ENCODE measurements at places on chromosomes 4 and X.

DNA sequence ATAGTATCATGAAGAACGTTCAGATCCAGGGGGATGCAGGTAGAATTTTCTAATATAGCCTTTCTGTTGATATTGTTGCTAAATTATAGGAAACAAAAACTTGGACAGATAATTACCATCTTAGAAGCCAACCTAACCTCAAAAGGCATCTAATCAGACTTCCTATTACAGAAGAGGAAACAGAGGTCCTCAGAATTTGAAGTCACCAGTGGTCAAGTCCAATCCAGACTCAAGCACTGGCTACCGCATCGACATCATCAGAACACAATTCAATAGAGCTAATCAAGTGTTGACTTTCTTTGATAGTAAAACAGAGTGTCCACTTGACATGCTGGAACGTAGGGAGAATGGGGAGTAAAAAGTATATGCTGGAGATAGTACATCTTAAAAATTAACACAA is 10.3 kb upstream of the ATP10D start:
- DNase-seq: no peak

DNA sequence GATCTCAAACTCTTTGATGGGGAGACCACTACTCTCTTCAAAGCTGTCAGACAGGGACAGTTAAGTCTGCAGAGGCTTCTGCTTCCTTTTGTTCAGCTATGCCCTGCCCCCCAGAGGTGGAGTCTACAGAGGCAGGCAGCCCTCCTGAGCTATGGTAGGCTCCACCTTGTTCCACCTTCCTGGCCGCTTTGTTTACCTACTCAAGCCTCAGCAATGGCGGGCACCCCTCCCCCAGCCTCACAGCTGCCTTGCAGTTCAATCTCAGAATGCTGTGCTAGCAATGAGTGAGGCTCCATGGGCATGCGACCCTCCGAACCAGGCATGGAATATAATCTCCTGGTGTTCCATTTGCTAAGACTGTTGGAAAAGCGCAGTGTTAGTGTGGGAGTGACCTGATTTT is 42.1 kb upstream of the UGT2B10 start:
- DNase-seq: no peak

DNA sequence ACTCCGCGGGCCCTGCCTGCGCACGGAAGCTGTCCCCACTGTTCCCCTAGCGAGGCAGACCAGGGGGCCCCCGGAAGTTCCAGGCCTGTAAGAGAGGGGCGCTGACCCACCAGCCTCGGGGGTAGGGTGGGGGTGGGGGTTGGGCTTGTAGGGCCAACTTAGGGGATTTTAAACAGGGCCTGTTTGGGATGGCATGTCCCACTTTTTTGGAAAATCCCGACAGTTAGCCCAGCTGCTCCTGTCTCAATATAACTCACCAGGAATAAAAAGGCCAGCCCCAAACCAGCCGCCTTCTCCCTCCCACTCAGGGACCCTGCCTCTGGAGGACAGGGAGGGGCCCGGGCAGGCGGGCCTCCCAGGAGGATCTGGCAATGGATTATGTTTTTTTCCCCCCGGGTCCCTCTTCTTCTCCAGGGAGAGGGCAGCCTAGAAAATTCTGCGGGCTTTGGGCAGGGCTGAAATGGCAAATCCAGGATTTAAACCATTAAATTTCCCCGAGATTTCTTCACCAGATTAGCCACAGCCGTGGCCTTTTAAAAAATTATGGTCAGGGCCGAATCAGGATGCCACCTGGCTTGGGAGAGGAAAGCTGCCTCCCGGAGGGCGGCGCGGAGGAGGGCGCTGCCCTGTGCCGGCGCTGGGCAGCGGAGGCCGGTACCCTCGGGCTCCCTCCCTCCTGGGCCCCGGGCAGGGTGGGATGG is 957 bp downstream of the PPP2R2C start:
- DNase-seq: no peak

- no peak for DNase-seq
Measured at GRCh38 chrX:129529685-129530281, 6.5 kb upstream of the SMARCA1 start.

DNA sequence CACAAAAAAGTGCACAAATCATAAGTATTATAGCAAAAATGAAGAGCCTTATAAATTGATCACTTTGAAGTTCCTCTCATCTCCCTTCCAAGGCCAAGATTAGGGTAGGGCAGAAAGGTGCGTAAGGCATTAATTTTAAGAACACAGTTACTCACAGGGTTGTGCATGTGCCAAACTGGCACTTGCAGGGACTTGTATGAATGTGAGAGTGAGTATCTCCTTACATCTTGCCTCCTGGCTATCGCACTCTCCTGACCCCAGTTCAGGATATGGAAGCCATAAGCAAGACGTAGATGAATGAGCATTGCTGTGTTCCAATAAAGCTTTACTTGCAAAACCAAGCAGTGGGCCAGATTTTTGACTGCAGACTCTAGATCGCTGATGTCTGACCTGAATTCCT is 510.1 kb upstream of the AADAT start:
- DNase-seq: no peak

- no peak for DNase-seq
Measured at GRCh38 chr4:21366312-21366711, 582.3 kb downstream of the KCNIP4 start.

DNA sequence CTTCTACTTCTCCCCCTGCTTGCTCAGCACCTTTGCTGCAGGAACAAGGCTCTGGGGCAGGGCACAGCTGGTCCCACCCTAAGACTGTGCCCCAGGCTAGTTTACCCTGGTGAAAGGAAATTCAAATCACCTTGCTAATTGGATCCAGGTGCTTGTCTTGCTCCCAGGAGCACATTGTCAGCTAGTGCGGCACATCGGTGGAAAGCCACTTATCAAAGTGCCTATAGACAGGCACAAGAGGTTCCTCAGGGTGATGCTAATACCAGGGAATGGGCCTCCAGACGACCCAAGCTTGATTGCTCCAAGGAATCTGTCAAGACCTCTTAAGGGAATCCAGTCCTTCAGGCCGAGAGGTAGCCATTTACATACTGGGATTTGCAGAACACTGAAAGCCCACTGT is 64.5 kb upstream of the PRPS1 start:
- no peak for DNase-seq

DNA sequence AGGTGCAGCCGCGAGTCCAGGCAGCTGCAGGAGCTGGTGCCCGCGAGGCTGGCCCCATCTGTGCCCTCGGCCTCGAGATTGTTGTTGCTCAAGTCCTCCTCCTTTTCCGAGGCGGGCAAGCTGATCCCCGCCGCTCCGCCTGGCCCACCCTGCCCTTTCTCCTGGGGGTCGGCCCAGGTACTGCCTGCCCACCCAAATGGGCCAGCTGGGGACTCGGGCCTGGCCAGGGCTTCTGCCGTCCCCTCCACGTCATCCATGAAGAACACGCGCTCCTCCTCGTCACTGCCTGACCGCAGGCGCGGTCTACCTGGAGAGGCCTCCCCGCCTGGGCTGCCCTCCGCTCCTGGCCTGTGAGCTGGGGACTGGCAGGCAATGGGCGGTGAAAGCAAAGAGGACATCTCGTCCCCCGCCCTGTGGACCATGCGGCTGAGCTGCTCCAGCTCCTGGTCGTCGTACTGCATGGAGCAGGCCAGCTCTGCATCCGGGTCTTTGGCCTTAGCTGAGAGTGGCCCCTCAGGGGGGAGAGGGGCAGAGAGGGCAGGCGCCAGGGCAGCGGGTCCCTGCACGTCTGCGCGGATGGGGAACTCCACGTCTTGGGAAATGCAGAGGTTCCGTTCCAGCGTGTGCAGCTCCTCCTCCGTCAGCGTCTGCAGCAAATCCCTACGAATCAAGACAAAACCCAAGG is 43.1 kb upstream of the MXD4 start:
- no peak for DNase-seq

DNA sequence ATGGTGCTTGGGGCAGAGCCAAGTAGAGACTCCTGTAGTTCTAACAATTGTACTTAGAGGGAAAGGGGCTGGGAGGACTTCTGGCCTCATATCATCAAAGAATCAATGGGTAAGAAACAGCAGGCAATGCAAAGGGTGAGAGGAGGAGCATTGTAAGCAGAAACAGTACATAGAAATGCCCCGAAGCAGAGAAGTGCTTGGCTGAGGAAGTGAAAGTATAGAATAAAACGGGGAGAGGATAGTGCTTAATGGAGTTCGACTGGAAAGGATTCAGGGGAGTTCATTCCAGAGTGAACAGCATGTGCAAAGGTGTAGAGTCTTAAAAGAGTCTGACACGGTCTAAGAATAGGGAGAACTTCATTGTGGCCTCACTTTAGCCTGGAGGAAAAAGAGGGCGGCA is 103.0 kb downstream of the SYNPO2 start:
- DNase-seq: no peak

GRCh38 chr4:112099701-112100297 is 45.5 kb upstream of the FAM241A start:
- no peak for DNase-seq

DNA sequence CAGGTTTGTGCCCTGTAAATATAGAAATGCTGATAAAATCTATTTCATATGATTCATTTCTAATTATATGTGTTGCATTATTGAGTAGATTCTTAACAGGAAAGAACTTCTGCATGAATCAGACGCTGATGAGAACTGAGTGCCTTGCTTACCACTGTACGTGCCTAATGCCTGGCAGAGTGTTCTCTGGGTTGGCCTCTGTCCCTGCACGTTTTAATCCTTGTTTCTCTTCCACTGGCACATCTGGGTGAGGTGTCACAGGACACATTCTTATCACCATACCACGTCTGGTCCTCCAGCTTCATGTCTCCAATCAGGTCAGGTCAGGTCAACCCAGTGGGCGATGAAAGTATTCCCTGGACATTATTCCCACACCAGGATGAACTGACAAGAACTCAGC is 53.6 kb downstream of the KLF3 start:
- no peak for DNase-seq

DNA sequence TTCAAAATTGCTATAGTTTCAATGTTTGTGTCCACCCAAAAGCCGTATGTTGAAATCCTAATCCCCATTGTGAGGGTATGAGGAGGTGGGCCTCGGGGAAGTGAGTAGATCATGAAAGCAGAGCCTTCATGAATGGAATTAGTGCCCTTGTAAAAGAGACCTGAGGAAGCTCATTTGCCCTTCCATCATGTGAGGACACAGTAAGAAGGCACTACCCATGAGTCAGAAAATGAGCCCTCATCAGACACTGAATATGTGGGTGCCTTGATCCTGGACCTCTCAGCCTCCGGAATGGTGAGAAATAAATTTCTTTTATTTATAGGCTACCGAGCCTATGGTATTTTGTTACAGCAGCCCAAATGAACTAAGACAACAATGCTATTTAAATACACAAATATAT is 57.7 kb upstream of the EFHC2 start:
- no peak for DNase-seq

- no peak for DNase-seq
Measured at GRCh38 chrX:12080265-12080664, 58.0 kb upstream of the FRMPD4 start.

GRCh38 chrX:109384699-109385098 is 97.2 kb downstream of the GUCY2F start:
- DNase-seq: no peak

- DNase-seq: no peak
Measured at GRCh38 chr4:92021203-92021602, 282.6 kb upstream of the GRID2 start.

- DNase-seq: no peak
Measured at GRCh38 chr4:85952528-85952927, 407.3 kb downstream of the MAPK10 start.

- no peak for DNase-seq
Measured at GRCh38 chr4:91837608-91838029, 466.1 kb upstream of the GRID2 start.

DNA sequence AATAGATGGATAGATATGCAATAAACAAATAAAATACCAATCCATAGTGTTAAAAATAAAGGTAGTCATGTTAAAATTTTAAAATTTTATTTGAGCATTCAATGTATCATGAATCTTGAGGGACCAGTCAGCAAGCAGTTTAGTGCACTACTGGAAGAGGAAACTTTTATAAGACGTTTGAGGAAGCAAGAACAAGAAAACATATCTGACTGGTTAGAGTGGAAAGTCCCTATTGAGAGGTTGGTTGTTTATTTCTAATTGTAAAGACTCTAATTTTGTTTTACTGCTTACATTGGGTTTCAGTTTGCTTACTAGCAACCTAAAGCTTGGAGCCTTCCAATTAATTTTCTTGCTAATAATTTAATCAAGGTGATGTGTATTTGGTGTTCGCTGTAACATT is 786.2 kb downstream of the RAB28 start:
- DNase-seq: no peak

- DNase-seq: no peak
Measured at GRCh38 chr4:81452452-81453006, 19.2 kb downstream of the RASGEF1B start.

GRCh38 chr4:70979445-70980008 is 13.9 kb upstream of the DCK start:
- no peak for DNase-seq

DNA sequence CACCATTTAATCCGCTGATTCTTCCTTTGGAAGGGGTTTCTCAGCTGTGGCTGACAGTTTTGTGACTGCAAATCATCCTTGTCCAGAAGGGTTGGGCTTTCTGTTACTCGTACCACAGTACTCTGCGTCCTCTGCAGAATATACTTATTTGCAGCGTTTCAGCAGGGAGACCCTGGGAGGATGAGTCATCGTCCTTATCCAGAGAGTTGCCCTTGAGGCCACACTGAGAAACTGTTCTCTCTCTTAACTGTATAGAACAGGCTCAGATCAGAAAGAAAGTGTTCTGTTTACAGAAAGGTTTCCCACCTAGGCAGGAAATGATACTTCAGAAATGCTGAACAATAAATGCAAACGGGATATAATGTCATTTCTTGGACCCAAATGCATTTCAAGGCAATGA is 47.8 kb upstream of the DDX53 start:
- DNase-seq: no peak

DNA sequence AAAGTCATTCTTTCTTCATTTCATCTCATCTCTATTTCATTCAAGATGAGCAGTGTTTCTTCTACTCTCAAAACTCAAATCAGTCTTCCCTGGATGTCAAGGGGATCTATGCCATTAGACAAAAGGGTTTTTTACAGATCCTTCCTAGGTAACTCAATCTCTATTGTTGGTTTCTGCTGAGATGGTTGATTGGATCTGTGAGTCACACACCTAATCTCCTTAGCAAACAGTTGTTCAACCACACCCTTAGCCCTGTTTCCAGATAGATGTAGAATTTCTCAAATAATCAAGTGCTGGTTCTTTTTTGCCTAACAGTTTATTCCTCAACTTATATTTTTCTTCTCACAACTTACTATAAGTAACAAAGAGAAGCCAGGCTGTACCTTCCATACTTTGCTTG is 200.5 kb downstream of the KDR start:
- DNase-seq: no peak

- DNase-seq: no peak
Measured at GRCh38 chr4:100493756-100494155, 24.1 kb downstream of the EMCN start.

Data from posterior cingulate gyrus (tissue), 11 donors.